ENCODE measurements at places on chromosomes 5 and 9.

DNA sequence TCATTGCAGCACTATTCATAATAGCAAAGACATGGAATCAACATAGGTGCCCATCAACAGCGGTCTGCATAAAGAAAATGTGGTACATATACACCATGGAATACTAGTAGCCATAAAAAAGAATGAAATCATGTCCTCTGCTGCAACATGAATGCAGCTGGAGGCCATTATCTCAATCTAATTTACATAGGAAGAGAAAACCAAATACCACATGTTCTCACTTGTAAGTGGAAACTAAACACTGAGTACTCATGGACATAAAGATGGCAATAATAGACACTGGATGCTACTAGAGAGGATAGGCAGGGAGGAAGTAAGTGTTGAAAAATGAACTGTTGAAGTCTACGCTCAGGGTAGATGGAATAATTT is 203.9 kb upstream of the CDH9 start:
- DNase-seq, result no peak

- DNase-seq, result no peak
These were observed 88.9 kb upstream of the TBCA start for GRCh38 chr5:77864997-77865396.

- DNase-seq, result no peak
These were observed 8.1 kb upstream of the PTPN3 start for GRCh38 chr9:109506097-109506712.

- DNase-seq, result no peak
These were observed 325.8 kb downstream of the TMEM38B start for GRCh38 chr9:106020186-106020585.

DNA sequence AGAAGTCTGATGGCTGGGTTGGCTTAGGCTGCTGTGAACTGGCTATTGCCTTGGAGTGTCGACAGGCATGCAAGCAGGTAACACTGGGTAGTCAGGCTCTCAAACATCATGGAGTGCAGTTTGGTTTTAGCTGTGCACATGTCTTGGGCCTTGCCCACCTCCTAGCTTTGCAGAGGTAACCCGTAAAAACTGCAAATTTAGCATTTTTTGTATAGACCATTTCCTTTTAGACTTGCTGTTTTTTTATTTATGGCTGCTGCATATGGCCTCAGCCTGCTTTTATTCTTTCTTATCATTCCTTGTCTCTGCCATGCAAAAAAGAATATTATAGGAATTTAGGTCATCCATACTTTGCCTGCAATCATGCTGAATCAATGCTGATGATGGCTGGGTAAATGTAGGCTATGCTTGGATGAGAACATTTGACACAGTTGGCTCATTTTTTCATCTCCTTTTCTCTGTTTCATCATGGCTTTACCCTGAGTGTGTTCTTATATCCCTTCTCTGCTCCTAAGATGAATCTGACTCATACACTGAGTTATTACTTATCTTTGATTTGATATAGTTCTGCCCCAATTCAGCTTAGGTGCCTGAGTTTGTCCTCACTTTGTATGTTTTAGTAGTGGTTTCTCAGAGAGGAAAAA is 27.2 kb downstream of the RECK start:
- DNase-seq, result no peak

GRCh38 chr9:83557317-83557716 is 19.1 kb upstream of the FRMD3 start:
- DNase-seq, result no peak

DNA sequence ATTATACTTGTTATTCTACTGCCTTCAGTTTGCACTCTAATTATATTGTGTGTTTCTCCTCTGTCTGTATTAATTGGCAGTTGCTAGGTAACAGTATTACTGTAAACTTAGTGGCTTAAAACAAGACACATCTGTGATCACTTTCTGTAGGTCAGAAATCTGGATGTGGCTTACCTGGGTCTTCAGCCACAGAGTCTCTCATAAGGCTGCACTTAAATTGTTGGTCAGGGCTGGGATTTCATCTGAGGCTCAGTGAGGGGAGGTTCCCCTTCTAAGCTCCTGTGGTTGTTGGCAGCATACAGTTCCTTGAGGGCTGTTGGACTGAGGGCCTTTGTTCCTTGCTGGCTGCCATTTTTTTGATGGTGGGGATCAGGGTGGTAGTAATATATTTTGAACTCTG is 68.8 kb downstream of the SLC44A1 start:
- DNase-seq, result no peak

DNA sequence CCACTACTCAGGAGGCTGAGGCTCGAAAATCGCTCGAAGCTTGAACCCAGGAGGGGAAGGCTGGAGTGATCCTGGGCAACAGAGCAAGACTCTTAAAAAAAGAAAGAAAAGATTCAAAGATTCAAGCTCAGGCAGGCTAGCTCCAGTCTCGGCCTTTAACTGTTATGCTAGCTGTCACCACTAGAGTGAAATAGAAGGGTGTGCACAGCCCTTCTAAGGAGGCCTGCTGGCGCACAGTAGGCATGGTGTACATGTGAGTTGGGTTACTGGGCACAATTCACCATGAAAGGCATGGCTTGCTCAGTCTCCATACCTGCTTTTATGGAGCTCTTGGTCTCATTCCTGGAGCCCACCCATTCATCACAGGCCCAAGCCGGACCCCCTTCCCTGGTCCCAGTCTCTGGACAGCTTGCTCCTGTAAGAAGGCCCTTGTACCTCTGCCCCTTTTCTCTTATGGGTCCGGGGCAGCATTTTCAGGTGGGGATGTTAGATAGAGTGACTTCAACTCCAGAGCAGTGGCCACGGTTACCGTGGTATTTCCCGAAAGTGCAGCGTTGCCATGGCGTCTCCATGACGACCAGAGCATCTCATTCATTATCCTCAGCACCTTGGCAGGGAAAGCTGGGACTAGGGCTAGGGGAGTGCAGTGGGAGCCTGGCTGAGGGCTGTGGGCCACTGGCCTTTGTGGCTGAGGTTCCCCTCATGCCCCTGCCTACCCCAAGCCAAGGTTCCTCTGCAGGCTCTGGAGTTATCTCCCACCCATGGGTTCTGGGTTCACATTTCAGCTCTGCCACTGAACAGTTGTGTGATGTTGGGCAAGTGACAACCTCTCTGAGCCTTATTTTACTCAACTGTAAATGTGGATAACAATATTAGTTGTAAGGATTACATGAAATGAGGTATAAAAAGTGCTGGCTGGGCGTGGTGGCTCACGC is 5.7 kb downstream of the NDST1 start:
- no peak for DNase-seq

GRCh38 chr9:127523312-127523851 is 72.1 kb downstream of the LRSAM1 start:
- DNase-seq, result no peak

- no peak for DNase-seq
These were observed 416.9 kb downstream of the RAB3C start for GRCh38 chr5:58999804-59000203.

DNA sequence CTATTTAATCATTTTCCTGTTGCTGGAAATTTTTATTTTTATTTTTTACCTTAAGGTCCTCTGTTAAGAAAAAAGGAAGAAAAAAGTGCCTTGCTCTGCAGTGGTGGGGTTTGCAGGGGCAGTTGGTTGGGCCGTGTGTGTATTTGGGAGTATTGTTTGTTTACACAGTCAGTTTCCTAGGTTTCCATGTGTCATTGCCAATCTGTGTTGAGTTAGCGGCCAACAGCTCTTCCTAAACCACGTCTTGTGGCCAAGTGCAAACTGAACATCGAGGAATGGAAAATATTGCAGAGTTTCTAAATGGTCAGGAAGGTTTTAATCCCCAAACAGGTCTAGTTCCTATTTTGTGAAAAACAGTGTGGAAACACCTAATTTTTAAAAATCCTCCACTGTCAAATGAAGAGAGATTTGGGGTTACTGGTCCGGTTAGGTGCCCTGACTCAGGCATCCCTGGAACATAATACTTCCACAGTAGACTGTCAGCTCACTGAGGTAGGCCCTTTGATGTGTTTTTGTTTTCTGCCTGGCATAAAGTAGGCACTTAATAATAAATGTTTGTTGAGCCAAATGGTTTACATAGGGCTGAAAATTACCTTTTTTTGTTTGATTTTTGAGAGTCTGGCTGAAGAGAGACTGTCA is 37.0 kb downstream of the MAMDC2 start:
- DNase-seq, result no peak

- peak; percentile 14 for DNase-seq
These were observed 157.1 kb downstream of the ARRDC3 start for GRCh38 chr5:91225848-91226686.

DNA sequence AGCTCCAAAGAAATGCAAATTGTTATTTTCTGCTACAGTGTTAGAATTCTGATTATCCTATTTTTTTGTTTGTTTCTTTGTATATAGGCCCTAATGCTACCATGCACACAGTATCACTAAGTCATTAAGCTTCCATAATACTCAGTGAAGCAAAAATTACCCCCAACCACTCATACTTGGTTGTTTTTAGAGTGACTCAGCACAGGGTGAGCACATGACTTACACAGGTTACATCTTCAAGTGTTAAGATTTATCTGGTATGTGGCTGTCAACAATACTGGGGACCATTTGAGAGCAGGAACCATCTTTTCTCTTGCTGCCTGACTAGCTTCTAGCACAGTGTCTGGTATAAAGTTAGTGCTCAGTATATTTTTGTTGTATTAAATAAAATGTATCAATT is 255.8 kb upstream of the SLC24A2 start:
- no peak for DNase-seq

- DNase-seq, result no peak
These were observed 103.2 kb downstream of the USP20 start for GRCh38 chr9:129938291-129938979.

DNA sequence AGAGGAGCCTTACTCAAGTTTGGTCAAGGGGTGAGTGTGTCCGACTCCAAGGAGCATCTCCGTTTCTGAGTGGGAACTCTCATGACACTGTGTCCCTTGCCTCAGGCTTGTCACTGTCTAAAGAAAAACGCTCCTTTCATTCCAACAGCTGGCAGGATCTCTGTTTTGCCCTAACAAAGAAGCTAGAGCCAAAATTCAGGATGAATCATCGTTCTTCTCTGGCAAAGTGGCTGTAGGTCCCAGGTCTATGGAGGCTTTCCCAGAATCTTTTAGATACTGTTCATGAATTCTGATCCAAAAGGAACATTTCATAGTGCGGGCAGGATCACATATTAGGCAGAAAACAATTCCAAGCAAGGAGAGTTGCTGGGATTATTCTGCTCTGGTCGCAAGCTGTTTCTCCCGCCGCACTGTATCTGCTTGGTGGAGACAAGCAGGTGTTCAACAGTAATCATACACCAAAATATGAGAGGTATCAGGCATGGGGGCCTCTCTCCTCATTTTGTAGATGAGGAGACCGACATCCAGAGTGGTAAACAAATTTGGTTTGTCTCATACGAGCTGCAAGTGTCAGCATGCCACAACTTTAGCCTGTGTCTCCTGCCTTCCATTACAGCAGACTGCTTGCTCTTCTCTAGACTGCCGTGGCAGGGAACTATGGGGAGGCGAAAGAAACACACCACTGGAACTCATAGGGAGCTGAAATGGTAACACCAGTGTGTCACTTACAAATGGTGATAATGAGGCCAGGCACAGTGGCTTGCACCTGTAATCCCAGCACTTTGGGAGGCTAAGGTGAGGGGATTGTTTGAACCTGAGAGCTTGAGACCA is 72.6 kb downstream of the ENTREP1 start:
- no peak for DNase-seq

DNA sequence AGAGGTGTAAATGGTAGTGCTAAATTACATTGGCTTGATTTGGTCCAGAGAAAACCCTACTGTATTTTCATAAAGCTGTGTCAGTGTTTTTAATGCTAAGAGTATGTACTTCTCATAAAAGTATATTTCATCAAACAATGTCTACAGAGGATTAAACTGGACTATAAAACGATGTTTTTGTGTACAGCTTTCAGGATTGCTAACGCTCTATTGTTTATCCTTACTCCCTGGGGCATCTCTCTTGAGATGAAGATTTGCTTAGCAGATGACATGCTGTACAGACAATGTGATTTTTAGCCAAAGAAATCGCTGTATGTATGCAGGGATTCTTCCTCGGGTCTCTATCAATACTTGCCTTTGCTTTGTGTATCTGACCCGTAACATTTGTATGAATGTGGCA is 216.0 kb downstream of the FBXL7 start:
- DNase-seq, result no peak

- no peak for DNase-seq
These were observed 30.4 kb downstream of the ACO1 start for GRCh38 chr9:32414856-32415255.

GRCh38 chr5:29984156-29984540 is 1209.3 kb upstream of the CDH6 start:
- no peak for DNase-seq

DNA sequence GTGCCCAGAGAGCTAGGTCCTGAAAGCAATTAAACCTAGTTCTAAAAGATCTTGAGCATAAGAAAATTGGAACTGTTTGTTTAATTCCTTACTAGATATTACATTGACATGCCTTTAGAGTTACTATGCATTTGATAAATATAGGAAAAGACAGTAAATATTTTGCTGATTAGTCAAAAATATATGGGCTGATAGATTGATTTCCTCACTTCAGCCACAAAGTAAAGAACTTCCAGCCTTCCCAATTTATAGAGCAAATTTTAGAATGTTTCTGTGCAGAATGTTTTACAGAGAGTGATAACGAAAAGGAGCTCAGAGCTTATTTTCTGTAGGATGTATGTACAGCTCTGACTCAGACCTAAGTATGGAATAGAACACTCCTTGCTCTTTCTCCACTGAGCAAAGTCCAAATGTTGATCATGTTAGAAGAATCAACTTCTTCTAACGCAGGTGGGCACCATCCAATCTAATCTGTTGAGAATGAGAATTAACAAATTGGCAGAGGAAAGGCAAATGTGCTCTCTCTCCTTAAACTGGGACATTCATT is 72.9 kb upstream of the PAM start:
- no peak for DNase-seq

GRCh38 chr5:116847960-116848359 is 273.3 kb upstream of the SEMA6A start:
- DNase-seq, result no peak

DNA sequence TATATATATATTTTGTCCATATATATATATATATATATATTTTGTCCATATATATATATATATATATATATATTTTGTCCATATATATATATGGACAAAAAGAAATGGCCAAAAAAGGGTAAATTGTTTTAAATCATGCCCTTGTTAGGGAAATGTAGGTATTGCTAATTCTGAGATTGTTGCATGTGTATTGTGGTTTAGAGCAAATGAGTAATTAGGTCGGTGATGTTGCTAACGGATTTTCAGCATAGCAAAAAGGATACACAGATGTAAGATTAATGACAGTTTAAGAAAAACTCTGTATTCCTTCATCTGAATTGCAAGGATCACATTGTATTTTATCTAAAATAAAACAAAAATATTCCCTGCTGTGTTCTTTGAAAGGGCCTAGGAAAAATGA is 40.2 kb downstream of the OSTF1 start:
- DNase-seq, result no peak

- no peak for DNase-seq
These were observed 121.9 kb upstream of the PIK3R1 start for GRCh38 chr5:68093455-68094159.

- no peak for DNase-seq
These were observed 214.3 kb downstream of the GNA14 start for GRCh38 chr9:77433675-77434445.

DNA sequence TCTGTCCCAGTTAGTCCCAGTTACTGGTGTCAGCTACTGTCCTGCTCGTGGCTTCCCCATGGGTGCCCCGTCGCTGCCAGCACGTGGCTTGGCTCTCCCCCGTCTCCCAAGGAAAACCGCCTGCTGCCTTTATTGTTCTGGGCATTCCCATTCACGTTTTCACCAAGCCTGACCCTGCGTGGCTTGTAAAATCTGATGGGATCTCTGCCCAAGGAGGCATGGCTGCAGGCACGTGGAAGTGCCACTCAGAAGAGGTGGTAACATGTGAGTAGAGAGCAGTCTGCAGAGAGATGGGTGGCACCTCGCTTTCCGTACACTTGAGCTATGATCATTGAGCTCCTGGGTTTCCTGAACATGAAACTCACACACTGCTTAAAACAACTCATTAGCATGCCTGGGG is 429.2 kb upstream of the KLF4 start:
- no peak for DNase-seq

Data from hematopoietic multipotent progenitor cell treated with erythropoietin and hydrocortisone succinate and interleukin-3 and kit ligand, for 15 days (in vitro differentiated cells).